Progenitor cell of endocrine pancreas (in vitro differentiated cells): ENCODE measurements at places on chromosomes 7 and 10.

- DNase-seq, result no peak
Measured at GRCh38 chr7:144720710-144721109, 115.1 kb downstream of the TPK1 start.

DNA sequence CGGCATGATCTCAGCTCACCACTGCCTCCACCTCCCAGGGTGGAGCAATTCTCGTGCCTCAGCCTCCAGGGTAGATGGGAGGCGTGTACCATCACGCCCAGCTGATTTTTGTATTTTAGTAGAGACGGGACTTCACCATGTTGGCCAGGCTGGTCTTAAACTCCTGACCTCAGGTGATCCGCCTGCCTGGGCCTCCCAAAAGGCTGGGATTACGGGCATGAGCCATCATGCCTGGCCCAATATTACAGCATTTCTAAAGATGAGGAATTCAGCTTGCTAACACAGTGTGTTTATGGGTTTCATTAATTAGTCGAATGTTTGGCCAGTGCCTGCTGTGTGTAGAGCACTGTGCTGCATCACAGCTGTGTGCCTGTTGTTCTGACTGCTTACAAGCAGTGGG is 3.7 kb downstream of the WDR37 start:
- DNase-seq, result no peak

GRCh38 chr10:84541289-84541637 is 212.9 kb downstream of the CCSER2 start:
- no peak for DNase-seq

DNA sequence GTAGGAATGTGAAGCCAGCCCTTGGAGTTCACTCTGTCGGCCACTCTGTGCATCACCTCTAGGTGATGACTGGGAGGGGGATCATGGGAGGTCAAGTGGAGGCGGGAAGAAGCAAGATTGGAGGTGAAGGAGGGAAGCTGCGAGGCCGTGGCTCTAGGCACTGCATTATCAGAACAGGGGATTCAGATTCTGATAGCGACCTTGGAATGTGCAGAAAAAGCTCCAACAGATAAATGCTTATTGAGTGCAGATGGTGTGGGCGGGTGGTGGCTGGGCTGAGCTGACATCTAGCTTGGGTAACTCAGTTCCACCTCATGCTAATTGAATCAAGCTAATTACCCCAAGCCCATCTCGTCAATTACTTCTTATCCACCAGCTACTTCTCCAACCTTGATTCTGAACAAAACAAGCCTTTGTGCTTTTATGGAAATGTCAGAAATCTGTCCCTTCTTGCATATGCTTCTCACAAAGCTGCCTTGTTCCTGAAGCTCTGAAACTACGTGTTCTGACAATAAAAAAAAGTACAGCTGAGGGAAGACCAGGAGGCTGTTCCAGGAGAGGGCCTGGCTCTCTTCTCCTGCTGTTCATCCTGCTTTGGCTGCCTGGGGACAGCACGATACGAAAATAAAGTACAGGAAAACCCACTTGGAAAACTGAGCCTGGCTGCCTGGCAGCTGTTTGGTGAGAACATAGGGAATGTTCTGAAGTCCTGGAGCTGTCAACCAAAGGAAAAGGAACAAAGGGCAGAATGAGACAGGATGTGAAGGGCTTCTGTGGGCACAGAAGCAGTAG is 27.5 kb downstream of the STRA8 start:
- no peak for DNase-seq

- DNase-seq, result no peak
Measured at GRCh38 chr7:70242826-70243225, 644.6 kb downstream of the AUTS2 start.

- DNase-seq, result no peak
Measured at GRCh38 chr10:6501931-6502330, 78.1 kb downstream of the PRKCQ start.

DNA sequence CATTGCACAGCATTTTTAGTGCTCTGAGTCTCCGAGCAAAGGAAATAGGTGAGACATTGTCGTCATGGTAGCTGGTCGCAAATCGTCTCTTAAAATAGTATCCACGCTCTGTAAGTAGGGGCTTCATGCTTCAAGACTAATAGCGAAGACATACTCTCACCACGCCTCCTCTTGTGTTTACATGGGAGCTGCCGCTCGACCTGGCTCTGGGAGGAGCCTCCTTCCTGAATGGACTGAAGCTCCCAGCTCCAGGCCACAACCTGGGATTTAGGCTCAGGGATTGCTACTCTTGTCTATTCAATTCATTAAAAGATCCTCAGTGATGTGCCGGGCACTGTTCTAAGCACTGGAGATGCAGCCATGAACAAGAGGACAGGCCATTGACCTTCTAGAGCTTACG is 196.1 kb upstream of the GALNT17 start:
- no peak for DNase-seq

DNA sequence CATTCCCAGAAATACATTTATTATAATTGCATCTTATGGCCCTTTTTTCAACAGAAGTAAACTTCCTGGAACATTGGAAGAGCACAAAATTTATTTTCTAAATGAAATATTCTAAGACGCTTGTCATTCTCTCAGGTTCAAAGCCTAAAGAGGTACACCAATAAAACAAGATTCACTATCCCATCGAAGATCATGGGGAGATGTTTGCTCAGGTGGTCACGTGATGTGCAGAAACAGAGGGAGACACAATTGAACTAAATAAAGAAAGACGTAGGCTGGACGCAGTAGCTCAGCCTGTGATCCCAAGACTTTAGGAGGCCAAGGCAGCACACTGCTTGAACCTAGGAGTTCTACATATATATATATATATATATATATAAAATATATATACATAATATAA is 46.0 kb upstream of the TMEM254 start:
- DNase-seq, result no peak

GRCh38 chr10:88150339-88150738 is 286.9 kb downstream of the PTEN start:
- no peak for DNase-seq

DNA sequence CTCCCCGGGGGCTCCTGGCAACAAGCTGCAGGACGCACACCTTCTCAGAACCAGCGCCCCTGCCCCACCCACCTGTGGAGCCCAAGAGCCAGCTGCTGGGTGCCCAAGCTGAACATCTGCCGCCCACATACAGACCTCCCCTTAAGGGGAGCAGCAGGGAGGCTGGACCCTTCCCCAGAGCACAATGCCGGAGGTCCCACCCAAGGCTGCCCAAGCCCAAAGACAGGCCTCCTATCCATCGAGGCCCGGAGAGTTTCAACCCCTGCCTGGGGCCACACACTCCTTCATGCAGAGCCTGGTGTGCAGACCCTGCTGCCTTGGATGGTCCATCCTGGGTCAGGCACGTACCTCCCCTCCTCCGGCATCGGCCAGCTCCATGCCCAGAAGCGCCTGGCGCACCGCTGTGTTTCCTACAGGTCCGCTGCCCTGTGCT is 48.7 kb downstream of the VIPR2 start:
- no peak for DNase-seq

- no peak for DNase-seq
Measured at GRCh38 chr7:75815418-75816064, 1.9 kb upstream of the CCL24 start.

GRCh38 chr10:79355420-79356017 is 8.2 kb downstream of the PPIF start:
- no peak for DNase-seq

- DNase-seq, result peak; percentile 45
Measured at GRCh38 chr7:130732980-130733930, 752 bp downstream of the KLF14 start.

DNA sequence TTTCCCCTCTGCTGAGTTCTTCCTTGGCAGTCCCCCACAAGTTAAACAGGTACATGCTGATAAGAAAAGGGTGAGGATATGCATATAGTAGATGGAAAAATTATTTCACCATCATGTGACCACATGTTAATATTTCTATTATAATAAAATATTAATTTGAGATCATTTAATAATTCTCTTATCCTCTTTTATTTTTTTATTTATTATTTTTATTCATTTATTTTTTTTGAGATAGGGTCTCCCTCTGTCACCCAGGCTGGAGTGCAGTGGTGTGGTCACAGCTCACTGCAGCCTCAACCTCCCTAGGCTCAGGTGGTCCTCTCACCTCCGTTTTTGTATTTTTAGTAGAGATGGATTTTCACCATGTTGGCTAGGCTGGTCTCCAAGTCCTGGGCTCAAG is 11.6 kb upstream of the GLI3 start:
- no peak for DNase-seq

DNA sequence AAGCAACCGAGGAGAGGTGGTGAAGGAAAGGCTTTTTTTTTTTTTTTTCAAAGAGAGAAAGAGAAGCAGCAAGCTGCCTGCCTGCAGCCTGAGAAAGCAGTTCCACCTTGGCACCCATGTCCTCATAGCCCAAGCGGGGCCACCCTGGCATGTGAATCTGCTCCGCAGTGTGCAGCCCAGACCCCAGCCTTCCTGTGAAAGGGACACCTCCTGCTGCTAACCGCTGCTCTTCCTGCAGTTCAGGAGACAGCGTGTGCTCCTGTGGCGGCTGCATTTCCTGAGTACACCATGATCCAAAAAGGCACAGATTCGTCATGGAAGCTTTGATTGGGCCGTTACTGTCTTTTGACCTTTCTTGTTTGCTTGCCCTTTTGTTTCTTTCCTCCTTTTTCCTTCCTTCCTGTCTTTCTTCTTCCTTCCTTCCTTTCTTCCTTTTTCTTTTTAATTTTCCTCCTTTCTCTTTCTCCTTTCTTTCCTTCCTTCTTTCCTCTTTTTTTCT is 38.1 kb downstream of the IKZF1 start:
- no peak for DNase-seq

GRCh38 chr10:118850418-118851061 is 95.8 kb upstream of the CACUL1 start:
- peak; percentile 42 for DNase-seq

DNA sequence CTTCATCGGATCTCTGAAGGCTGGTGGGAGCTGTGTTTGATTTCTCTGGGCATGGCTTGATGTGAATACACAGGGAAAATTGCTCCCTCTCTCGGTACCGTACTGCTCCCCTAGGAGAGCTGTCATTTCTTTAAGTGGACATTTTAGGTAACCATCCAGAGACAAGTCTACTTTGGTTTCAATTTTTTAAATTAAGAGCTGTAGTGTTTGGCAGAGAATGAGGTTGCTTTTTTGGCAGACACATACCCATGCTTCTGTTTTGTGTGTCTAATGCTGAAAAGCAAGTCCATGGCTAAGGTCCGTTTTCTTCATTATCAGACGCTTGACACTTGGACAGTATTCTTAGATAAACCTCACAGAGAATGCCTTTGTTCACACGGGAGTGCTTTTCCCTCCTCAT is 61.3 kb upstream of the TRIL start:
- DNase-seq, result no peak

DNA sequence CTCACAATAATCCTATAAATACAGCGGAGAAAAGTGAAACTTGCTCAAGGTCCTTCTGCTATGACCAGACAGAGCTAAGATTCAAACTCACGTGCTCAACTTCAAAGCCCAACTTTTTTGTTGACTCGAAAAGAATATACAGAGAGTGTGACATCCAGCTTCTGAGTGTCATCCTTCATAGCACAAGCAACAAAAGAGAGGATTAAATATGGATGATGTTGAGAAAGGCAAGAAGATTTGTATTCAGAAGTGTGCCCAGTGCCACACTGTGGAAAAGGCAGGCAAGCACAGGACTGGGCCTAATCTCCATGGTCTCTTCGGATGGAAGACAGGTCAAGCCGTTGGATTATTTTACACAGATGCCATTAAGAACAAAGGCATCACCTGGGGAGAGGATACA is 2.1 kb upstream of the FAM3C start:
- no peak for DNase-seq

- DNase-seq, result no peak
Measured at GRCh38 chr10:52877451-52877850, 104.9 kb upstream of the MBL2 start.

GRCh38 chr7:96691702-96692101 is 17.9 kb downstream of the SEM1 start:
- DNase-seq, result no peak

GRCh38 chr10:49129376-49129775 is 4.4 kb downstream of the FAM170B start:
- DNase-seq, result no peak

DNA sequence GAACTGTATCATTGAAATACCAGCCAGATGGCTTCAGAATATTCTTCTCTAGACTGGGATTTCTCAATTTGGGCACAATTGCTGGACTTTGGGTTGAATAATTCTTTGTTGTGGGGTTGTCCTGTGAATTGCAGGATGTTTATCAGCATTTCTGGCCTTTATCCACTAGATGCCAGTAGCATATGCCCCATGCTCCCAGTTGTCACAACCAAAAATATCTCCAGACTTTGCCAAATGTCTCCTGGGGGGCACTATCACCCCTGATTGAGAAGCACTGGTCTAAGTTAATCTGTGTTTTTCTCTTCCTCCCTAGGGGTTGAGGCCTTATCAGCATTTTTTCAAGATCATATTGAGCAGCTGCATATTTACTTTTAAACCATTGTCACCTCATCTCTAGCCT is 204.9 kb upstream of the SP8 start:
- DNase-seq, result no peak

DNA sequence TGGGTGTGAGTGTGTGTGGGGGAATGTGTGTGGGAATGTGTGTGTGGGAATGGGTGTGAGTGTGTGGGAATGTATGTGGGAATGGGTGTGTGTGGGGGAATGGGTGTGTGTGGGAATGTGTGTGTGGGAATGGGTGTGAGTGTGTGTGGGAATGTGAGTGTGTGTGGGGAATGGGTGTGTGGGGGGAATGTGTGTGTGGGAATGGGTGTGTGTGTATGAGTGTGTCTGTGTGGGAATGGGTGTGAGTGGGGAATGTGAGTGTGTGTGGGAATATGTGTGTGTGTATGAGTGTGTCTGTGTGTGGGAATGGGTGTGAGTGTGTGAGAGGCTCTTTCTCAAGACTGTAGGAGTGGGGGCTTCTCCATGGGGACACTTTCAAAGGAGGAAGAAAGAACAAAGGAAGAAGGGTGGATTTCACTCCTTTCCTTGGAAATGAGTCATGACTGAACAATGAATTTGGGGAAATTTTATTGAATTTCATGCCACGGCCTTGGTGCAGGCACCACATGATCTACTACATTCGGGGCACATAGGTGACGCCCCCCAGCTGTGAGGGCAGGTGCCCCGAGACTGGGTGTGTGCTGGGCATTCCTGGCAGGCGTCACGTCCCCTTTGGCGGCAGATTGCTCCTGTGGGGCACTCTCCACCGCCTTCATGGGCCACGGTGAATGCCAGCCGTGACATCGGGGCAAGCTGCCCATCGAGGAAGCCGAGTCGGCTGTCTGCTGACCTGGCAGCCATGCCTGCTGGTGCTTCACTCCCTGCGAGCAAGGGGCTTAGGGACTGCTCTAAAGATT is 88.8 kb upstream of the INSIG1 start:
- no peak for DNase-seq

DNA sequence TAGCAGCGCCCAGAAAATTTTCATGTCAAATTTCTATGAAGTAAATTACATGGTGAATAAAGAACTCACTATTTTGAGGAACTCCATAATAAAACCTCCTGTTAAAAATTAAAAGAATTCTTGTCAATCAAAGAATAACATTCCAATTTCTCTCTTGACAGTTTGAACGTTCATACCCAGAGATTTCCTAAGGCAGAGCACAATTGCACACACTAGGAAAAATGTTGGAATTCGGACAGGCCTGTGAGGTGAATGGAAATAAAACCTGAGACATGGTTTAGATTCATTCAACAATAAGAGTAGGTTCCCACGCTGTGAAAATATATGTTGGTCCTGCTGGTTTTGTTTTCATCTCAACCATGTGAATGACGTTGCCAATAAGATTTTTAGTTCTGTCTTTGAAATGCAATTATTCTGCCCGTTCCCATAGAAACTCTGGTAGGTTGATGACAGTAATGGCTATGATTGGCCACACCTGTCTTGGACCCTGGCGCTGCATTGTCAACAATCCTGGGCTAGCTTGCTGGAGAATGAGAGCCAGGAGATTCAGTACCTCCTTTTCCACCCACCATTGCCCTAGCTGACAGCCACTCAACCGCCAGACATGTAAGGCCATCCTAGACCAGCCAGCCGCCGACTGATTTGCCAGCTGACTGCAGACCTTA is 43.3 kb upstream of the RAPGEF5 start:
- DNase-seq, result no peak
